Activated CD4-positive, alpha-beta T cell treated with anti-CD3 and anti-CD28 coated beads for 4 hours (primary cell): ENCODE measurements at places on chromosomes 16 and 17.
A peak's percentile ranks its signal among the peaks of the same experiment; 100 is the strongest.

DNA sequence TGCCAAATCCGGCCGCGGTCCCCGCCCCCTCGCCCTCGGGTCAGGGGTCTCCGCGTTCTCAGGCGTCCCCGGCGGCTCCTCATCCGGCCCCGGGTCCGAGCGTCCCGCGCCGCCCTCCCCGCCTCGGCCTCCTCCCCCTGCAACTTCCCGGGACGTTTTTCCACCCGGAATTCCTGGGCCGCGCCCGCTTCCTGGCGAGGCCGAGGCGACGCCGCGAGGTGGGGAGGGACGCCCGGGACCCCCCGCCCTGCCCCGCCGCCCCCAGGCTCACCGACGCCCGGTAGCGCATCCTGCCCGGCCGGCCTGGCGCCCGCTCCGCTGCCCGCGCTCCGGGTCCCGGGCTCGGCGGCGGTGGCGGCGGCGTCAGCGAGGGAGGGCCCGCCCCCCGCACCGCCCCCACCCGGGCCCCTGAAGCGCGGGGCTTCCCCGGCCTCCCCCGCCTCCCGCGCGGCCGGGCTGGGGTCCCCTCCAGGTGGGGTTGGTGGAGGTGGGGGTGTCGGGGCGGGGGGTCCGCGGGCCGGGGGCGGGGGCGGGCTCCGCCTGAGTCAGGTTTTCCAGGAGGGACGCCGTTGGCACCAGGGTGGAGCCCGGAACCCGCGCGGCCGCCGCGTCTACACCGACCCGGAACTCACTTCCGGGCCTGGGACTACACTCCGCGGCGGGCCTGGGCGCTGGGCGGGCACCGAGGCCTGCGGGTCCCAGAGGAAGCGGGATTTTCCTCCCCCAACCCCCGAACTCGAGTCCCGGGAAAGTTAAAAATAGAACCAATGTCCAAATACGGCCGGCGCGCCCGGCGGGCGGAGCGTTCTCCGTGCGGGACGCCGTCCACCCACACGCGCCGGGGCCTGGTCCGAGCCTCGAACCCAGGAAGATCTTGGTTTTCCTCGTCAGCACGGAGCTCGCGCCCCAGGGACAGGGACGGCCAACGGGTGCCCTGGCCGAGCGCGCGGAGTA is 6.8 kb downstream of the MYO1C start:
- DNase-seq = peak; percentile 69

DNA sequence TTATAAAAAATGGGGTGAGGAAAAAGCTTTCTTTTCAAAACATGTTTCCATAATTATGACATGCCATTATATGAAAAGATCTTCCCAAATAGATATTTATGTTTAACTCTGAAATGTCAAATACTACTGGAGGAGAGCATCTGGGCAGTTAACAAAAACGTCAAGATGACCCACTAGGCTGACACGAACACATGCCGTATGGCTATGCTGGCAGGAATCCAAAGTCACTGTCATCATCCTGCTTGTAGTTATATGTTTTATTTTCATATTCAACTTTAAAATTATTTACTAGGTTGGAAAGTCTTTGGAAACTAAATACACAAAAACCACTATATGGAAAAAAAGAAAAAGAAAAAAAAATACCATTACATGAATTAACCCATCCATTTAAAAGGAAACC is 27.3 kb downstream of the ANKFY1 start:
- DNase-seq = no peak

- DNase-seq = no peak
Measured at GRCh38 chr16:19784183-19784736, 66.2 kb downstream of the IQCK start.

- DNase-seq = no peak
Measured at GRCh38 chr17:21212826-21213637, 929 bp downstream of the TMEM11 start.

DNA sequence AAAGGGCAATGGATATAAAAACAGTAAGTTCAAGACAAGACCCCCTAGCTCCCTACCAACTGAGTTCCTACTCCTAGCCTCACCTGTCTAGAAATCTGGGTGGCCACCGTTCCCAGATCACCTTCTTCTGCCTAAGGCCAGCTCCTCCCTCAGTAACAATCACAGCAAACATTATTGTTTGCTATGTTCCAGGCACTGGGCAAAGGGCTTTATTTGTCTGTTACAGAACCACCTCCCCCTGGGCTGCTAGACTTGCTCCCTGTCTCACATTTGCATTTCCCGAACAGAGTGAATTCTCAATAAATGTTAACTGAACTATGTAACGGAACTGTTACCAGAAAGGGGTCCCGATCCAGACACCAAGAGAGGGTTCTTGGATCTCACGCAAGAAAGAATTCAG is 6.8 kb downstream of the LRRC3C start:
- DNase-seq = no peak

DNA sequence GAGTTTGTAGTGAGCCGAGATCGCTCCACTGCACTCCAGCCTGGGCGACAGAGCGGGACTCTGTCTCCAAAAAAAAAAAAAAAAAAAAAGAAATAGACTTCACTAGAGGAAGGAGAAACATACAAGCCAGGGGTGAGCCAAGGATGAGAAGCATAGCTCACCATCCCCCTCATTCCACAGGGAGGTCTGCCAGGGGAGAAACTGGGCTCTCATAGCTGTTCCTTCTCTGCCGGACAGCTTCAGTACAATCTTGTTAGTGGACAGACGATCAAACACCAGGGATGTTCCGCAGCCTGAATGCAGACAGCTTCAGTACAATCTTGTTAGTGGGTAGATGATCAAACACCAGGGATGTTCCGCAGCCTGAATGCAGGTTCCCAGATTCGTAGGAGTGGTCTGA is 509.6 kb downstream of the CDH13 start:
- DNase-seq = no peak

GRCh38 chr16:21598701-21599121 is 666 bp upstream of the METTL9 start:
- peak; percentile 26 for DNase-seq

DNA sequence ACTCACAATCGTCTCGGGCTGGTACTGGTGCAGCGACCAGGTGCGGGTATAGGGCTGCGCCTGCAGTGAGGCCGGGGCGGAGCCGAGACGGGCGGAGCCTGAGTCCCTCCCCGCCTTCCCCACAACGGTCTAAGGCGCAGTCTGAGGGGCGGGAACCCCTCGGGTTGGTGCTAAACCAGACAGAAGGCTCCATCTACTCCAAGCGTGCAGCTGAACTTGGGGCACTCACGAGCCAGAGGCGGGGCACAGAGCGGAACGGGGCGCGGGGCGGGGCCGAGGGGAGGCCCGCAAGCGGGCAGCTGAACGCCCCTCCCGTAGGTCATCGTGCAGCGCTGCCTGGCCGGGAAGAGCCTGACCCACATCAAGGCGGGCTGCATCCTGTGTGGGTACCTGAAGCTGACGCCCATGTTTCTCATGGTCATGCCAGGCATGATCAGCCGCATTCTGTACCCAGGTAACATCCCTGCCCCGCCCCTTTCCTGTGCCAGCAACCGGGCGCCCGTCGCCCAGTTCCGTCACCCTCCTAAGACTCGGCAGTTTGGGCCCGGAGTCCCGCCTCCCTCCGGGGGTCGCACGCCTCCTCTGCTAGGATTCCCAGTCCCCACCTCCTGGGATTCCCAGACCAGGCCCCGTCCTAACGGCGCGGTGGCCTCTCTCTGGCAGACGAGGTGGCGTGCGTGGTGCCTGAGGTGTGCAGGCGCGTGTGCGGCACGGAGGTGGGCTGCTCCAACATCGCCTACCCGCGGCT is 5.0 kb downstream of the SLC5A2 start:
- peak; percentile 69 for DNase-seq

GRCh38 chr16:71288570-71288889 is 672 bp downstream of the CMTR2 start:
- DNase-seq = no peak

DNA sequence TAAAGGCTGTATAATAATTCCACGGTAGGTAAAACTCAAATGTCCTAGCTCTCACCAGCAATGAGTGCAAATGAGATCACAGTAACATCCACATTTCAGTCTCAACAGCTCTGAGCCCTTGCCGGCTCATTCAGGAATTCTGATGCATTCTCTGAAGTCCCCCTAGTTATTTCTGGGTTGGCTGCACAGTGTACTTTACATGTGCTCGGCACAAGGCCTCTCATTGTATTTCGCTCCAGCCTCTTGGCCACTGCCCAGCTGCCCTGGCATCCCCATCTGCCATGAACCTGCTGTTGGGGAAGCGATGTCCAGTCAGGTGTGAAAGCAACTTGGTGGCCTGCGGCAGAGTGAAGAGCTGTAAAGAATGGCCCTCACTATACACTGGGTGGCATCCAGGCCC is 14.3 kb downstream of the PRCD start:
- DNase-seq = no peak

DNA sequence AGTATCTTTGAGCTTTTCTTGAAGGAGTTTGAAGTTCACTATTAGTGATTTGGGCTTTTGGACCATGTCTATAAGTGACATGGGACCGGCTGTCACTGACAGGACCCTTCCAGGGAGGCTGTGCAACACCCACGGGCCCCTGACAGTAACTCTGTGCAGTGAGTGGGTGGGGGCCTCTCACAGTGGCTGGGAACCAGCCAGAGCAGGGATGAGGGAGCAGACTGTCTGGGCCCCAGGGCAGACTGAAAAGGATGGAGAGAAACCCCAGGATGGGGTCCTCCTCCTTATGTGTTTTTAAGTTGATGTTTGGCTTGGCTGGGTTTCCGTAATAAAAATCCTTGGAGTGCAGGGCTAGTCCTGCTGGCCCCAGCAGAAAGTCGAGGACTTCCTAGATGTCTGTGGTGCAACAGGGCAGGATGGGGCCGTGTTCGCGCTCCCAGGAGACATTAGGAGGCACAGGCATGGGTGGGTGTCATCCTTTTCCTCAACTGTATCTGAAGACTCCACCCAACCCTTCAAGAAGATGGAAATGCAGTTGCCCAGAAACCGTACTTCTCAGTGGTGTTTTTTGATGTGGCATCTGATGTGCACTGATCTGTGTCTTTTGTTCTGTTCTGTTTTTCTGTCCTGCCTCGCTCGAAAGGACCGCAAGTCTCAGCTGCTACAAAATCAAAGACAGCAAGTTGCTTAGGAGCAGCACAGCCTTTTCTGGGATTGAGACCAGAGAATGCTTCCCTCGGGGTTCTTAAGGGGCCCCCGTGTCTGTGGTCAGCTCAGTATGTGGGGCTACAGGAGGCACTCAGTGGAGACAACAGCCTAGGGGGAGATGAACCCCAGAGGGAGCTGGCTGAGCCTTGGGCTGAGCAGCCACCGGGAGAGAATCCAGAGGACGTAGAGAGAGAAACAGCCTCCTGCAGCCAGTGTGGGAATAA is 24.2 kb downstream of the PLD6 start:
- DNase-seq = peak; percentile 50

DNA sequence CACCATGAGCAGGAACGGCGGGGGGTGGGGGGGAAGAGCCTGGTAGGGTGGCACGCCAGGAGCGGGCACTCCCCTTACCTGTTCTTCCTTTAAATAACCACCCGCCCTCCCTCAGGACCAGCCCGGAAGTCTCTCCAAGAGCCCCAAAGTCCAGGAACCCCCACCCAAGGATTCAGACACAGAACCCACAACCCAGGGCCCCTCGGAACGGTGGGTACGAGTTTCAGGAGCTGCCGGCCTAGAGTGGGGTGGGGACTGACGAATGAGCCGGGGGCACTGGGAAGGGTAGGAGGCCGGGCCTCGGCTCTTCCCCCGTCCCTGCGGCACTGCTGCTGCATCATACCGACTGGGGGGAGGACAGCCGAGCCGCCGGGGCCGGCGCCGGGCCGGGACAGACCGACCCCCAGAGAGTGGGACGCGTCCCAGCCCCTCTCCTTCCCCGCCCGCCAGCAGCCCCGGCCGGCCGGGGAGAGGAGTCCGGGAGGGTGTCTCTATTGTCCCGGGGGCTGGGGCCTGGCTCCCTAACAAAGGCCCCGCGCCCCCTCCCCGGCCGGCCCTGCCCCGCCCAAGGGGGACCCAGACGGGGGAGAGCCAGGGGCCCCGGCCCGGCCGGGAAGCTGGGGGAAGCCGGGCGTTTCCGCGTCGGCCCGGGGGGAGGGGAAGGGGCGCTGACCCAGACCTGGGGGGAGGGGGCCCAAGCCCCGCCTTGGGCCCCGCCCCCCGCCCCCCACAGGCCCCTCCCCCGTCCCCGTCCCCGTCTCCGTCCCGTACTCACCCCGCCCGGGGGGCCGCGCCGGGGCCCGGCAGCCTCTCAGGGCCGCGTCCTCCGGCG is 747 bp downstream of the ATXN7L3 start:
- peak; percentile 65 for DNase-seq

- DNase-seq = no peak
Measured at GRCh38 chr16:53864819-53865493, 161.0 kb downstream of the FTO start.

- DNase-seq = peak; percentile 67
Measured at GRCh38 chr16:84593825-84594724, 23.8 kb downstream of the COTL1 start.

GRCh38 chr16:54493061-54493460 is 206.5 kb upstream of the IRX3 start:
- DNase-seq = no peak

GRCh38 chr17:69978056-69978646 is 96.9 kb upstream of the KCNJ16 start:
- no peak for DNase-seq

- DNase-seq = no peak
Measured at GRCh38 chr16:14501331-14502255, 128.5 kb downstream of the PARN start.

- DNase-seq = peak; percentile 61
Measured at GRCh38 chr17:73956595-73957465, 246.6 kb upstream of the RPL38 start.

- DNase-seq = peak; percentile 94
Measured at GRCh38 chr17:7851438-7852261, 3.2 kb upstream of the TMEM88 start.

DNA sequence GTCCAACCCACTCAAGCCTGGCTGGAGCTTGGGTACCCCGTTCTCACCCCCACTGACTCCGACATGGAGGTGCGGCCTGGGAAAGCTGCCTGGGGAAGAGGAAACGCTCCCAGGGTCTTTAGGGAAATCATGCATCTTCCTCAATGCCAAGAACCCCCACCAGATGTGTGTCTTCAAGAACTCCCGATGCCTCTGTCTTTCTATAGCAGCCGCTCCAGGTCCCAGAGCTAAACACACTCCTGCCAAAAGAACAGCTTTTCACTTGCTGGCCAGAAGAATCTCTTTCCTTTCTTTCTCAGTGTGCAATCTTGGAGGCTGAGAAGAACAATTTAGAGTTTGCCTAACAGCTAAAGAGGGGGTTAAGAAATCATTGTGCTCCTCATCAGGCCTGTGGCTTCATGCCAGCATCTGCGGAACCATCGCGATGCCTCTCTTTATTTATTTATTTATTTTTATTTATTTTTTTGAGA is 41.1 kb upstream of the MTSS2 start:
- no peak for DNase-seq

DNA sequence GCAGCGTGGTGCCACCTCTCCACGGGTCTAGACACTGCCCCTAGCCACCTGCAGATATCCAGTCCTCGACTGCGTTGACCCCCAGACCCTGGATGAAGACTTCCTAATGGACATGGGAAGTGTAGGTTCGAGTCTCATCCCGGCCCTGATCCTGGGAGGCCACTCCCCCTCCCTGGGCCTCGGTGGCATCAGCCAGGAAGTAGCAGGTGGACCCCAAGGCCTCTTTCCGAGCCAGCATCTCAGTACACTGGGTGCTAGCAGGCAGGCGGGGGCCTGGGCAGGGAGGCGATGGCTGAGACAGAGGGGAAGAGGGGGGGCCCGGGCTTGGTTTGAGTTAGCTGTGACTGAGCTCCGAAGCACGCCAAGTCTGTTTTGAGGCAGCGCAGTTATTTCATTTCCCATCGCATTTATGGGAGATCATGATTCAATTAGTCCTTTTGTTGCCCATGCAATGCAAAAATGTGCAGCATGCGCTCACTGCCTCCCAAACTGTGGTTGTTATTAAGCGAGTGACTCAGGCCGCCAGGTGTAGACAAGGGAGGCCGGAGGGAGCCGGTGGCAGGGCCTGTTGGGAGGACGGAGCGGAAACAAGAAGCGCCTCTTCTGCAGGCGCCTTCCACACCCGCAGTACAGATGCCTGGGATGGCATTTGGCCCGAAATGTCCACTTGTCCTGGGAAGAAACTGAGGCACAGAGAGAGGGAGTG is 25.3 kb upstream of the ZNF469 start:
- DNase-seq = no peak
